ENCODE measurements at places on chromosomes 3 and 15.

- DNase-seq: peak; percentile 74
Measured at GRCh38 chr15:100713163-100713867, 110.9 kb downstream of the ASB7 start.

DNA sequence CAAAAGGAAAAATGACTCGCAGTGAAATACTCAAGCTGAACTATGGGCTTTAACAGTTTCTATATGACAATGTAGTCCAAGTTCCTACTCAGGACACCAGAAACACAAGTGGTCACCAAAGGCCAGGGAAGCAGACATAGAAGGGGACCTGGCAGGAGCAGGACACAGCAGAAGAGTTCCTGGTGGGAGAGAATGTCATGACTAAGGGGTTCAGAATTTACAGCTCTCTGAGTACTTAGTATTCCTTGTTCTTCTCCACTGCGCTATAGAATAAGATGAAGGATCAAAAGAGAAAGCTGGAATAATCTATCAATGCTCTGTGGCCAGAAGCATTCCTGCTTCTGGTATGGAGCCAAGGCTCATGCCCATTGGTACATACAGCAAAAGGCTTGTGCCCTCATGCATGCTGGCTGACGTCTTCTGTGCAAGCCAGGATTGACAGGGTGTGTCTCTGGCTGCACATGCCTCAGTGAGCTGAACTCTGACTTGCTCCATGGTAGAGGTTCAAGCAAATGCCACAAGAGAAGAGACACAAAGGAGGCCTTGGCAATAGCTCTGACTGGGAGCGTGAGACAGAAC is 128.7 kb upstream of the SLC2A2 start:
- no peak for DNase-seq

DNA sequence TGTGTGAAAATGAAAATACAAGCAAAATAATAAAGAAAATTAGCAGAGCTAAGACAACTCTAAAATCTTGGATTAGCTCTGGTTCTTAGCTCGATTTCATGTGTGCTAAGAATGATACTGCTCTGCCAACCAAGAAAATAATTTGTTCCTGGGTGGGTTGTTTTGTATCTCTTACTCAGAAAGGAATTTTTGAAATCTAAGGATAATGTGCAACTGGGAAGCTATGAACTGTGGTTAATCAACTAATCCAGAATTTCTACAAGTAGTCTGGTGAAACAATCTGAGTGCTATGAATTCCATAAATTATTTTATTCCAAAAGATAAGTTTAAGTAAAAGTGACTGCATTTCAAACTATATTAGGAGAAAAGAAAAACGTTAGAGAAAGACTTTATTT is 92.0 kb downstream of the TFDP2 start:
- DNase-seq: peak; percentile 35

GRCh38 chr15:61890106-61890505 is 170.1 kb downstream of the VPS13C start:
- DNase-seq: no peak

DNA sequence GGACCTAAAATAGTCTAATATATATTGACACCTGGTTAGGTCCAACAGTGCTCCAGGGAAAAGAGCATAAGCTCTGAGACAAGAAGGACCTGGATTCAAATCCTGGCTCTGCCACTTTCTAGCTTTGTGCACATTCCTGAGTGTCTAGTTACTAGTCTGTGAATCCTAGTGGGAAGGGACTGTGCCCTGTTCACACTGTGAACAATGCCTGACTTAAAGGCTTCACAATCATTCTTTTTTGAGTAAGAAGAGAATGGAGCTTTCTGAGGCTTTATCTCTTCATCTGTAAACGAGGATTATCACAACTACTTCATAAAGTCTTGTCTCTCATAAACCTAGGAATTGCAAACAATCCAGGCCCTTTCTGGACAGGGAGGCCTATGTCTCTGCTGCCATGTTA is 235.9 kb downstream of the SOX2 start:
- no peak for DNase-seq

GRCh38 chr3:26920646-26921478 is 298.3 kb downstream of the LRRC3B start:
- DNase-seq: no peak

- no peak for DNase-seq
Measured at GRCh38 chr3:152885076-152885475, 50.1 kb downstream of the P2RY1 start.

DNA sequence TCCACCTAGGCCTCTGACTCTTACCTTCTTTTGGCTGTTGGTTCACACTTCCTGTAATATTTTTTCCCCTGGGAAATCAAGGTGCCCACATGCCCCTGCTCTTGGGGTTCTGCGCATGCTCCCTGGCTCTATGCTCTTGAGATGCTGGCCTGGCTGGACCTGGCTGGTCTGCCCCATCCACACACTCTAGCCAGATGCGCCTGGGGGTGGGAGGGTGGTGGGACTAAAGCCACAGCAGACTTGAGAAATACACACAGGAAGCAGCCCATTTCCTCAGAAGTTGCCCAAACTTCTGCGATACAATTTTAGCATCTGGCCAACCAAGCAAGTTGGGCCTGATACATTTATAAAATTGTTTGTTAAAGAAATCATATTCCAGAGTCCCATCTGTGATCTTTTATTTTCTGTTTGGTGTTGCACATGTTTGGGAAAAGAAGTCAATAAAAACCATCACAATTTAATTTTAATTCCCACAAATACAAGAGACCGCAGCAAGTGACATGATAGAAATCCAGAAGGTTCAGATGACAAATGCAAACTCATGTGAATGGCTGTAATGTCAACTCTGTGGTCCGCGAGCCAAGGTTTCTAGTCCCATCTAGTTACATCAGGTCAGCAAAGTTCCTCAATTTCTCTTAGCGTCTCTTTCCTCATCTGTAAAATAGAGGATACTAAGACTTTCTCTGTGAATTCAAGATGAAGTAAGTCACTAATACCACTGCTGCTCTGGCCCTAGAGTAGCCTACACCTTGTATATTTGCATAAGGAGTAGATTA is 55.9 kb upstream of the MEF2A start:
- DNase-seq: peak; percentile 33

DNA sequence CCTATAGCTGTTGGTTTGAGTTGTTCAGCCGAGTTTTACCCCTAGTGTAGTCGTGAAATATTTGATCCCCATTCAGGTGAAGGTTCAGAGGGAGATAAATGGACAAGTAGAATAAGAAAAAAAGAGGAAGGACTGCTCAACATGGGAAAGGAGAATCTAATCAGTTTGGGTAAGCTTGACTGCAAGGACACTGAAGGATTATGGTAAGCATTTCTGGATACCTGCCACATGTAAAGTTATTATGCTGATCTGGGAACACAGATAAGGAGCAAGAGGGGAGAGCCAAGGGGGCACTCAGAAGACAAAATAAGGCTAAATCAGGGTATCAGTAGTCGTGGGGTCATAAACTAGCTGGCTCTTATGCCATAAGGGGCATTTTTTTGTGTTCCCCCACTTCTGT is 49.9 kb downstream of the TFG start:
- DNase-seq: no peak

GRCh38 chr3:134423153-134423552 is 48.9 kb upstream of the AMOTL2 start:
- DNase-seq: peak; percentile 84

DNA sequence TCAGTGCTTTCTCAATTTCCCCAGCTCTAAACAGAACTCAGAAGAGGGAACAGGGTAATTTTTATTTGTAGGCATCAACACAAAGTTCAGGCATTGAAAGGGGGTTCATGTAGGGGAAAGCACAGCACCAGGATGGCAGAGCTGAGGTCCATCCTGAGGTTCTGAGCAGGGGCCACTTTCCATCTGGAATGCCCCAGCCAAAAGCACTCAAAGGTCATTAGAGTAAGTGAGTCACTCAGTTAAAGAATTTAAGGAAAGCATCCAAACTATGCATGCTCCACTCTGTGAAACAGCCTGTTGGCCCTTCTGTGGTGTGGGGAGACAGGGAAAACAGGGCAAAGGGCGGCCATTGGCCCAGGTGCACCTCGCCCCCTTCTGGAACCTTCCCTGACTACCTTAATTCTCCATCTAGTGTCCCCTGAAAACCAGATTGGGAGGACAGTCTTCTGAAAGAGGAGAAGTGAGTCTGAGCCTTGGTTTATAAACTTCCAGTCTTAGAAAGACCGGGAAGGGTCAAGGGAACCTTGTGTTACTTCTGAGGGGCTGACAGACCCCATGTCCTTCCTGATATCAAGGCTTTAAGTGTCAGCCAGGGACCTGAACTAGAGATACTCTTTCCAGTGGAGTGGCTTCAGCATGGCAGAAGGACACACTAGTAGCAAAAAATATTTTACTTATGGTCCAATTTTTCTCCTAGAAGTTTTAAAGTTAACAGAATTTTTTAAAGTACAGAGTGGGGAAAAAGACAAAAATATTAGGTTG is 133.3 kb downstream of the MYLK start:
- DNase-seq: peak; percentile 97

- DNase-seq: no peak
Measured at GRCh38 chr15:76929011-76929760, 2.4 kb upstream of the RCN2 start.

DNA sequence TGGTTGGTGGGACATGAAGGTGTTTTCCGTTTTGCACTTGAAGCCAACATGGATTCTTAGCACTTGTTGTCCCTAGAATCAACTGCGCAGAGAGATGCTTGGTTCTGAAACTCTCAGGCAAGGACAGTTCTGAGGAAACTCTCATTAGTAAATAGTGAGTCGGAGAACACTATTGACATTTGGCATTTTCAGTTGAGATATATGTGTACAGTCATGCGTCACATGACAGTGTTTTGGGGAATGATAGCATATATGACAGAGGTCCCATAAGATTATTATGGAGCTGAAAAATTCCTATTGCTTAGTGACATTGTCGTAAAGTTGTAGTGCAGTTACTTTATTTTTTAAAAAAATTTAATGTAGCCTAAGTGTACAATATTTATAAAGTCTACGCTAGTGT is 5.8 kb downstream of the APBA2 start:
- DNase-seq: no peak

GRCh38 chr3:158352551-158352950 is 218.4 kb upstream of the MLF1 start:
- peak; percentile 38 for DNase-seq

DNA sequence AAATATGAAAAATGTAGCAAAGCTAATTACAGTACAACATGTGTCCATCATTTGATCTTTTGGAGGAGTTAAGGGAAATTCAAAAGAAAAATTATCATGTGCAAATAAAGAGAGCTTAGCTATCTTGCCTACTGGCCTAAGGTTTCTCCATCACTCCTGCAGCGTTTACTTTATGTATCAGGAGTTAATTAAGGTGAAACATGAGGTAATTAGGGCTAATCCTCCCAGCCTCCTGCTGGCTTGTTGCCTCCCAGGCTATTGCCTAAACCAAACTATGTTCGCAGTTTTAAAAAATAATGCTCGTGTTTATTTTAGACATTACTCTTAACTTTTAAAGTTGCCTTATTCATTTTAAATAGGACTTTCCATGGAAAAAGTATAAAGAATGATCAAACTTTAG is 367.5 kb downstream of the ROBO2 start:
- no peak for DNase-seq

- no peak for DNase-seq
Measured at GRCh38 chr3:193317682-193318300, 60.8 kb downstream of the ATP13A5 start.

DNA sequence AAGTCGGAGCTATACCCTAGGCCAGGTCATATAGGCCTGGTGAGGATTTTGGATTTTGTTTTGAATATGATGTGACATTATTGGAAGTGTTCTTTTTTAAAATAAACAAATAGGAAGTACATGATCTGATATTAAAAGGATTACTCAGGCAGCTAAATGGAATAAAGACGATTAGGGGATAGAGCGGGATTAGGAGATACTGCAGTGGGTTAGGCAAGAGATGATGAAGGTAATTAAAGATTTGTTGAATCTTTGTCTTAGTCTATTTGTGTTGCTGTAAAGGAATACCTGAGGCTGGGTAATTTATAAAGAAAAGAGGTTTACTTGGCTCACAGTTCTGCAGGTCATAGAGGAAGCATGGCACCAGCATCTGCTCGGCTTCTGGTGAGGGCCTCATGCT is 21.3 kb downstream of the KIF15 start:
- DNase-seq: no peak

- DNase-seq: no peak
Measured at GRCh38 chr15:31446546-31446945, 119.9 kb downstream of the KLF13 start.

GRCh38 chr15:58434334-58434875 is 2.6 kb downstream of the LIPC start:
- no peak for DNase-seq

- DNase-seq: peak; percentile 30
Measured at GRCh38 chr15:76973362-76973743, 21.6 kb upstream of the PSTPIP1 start.

Measured in AG10803 (cell line).